ENCODE measurements at places on chromosomes 16 and 17.
A peak's percentile ranks its signal among the peaks of the same experiment; 100 is the strongest.

GRCh38 chr16:31471875-31472708 is at the start of gene TGFB1I1:
TSS of gene TGFB1I1 (plus strand) at chr16:31472152. CDS start at chr16:31472189, 37 bp downstream.
- DNase-seq = no peak

GRCh38 chr17:22278302-22279275 is 586.3 kb downstream of the KCNJ18 start:
- no peak for DNase-seq

- peak; percentile 35 for DNase-seq
These were observed 25.9 kb upstream of the APOH start for GRCh38 chr17:66255112-66255511.

- DNase-seq = no peak
These were observed 9.9 kb downstream of the LRRC3C start for GRCh38 chr17:39937447-39937846.

DNA sequence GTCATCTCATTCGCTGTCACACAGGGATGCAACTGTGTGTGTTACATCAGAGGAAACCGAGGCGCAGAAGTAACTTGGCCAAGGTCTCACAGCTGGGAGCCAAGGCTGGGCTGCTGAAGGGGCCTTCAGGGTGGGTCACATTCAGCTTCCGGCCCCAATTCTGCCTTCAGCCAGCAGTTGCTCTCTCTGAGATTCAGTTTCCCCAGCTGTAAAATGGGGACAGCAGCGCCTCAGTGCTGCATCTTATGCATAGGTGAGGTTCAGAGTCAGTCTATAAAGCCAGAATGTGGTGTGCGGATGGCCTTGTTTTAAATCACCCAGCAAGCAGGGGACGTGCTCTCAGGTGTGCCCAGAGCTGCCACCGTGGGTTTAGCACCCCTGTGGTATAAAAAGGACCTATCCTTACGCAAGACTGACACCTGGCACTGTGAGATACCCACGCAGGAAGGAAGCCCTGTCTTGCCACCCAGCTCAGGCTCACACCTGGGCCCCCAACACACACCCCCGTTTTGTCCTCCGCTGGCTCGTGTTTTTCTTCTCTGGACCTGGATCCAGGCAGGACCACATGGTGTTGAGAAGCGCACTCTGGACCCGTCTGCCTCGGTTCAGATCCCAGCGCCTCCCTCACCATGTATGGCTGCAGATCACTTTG is 94.6 kb upstream of the GSE1 start:
- DNase-seq = no peak

DNA sequence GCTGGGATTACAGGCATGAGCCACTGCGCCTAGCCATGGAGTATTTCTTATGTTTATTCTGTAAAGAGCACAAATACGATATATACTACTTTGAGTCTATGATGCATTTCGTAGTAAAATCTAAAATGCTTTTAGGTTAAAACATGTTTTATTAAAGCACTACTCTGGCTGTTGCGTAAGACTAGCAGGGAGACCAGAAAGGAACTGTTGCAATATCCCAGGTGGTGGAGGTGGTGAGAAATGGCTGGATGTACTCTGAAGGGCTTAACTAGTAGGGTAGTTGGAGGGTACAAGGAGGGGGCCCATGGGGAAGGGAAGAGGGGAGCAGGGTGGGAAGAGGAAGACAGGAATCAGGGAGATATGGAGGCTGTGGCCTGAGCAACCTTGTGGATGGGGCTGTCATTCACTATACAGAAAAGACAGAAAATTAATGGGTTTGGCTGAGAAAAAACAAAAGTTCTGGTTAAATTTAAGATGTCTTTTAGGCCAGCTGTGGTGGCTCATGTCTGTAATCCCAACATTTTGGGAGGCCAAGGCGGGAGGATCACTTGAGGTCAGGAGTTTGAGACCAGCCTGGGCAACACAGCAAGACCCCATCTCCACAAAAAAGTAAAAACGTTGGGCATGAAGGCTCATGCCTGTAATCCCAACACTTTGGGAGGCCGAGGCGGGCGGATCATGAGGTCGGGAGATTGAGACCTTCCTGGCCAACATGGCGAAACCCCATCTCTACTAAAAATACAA is 35.8 kb downstream of the ST3GAL2 start:
- no peak for DNase-seq

DNA sequence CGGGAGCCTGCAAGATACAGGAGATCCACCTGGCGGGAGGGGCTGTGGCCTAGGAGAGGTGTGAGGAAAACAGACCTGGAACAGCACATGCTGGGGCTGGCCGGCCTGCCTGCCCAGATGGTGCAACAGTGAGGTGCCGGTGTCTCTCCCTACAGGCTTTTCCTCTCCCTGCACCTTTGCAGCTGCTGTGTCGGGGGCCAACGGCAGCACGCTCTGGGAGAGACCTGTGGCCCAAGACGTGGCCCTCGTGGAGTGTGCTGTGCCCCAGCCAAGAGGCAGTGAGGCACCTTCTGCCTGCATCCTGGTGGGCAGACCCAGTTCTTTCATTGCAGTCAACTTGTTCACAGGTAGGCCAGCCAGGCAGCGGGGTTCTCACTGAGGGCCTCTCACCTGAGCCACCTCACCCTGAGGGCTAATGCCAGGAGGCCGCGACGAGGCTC is 15.9 kb downstream of the RGS11 start:
- no peak for DNase-seq

DNA sequence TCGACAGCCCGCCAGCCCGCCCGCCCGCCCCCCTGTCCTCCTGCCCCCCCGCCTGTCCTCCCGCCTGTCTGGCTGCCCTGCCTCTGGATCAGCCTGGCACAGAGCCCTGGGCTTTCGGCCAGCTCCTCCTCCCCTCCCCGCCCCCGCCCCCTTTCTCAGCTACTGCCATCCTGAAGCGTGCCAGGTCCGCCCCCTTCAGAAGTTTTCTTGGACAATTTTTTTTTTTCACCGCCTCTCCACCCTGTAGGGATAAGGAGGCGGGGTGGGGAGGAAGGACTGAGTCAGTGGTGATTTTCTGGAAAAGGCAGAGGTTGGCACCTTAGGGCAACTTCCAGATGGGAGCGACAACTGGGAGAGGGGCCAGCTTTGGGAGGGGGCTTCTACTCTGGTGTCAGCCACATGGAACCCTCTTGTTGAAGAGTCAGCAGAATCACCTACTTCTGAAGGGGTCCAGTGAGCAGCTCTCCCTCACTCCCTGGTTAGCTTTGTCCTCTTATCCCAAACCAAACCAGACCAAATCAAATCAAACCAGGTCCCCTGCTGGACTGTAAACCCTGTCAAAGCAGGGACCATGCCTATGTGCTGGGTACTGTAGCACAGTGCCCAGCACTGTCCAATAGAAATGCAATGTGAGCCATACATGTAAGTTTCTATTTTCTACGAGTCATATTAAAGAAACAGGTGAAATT is 19.7 kb downstream of the IGF2BP1 start:
- no peak for DNase-seq

- DNase-seq = no peak
These were observed 20.1 kb upstream of the IRF8 start for GRCh38 chr16:85878875-85879274.

- peak; percentile 69 for DNase-seq
These were observed 43.2 kb downstream of the C16orf82 start for GRCh38 chr16:27109666-27110523.
